ENCODE measurements at places on chromosomes 1 and 21.

- no peak for DNase-seq
These were observed 163.1 kb upstream of the BEND5 start for GRCh38 chr1:48939828-48940227.

DNA sequence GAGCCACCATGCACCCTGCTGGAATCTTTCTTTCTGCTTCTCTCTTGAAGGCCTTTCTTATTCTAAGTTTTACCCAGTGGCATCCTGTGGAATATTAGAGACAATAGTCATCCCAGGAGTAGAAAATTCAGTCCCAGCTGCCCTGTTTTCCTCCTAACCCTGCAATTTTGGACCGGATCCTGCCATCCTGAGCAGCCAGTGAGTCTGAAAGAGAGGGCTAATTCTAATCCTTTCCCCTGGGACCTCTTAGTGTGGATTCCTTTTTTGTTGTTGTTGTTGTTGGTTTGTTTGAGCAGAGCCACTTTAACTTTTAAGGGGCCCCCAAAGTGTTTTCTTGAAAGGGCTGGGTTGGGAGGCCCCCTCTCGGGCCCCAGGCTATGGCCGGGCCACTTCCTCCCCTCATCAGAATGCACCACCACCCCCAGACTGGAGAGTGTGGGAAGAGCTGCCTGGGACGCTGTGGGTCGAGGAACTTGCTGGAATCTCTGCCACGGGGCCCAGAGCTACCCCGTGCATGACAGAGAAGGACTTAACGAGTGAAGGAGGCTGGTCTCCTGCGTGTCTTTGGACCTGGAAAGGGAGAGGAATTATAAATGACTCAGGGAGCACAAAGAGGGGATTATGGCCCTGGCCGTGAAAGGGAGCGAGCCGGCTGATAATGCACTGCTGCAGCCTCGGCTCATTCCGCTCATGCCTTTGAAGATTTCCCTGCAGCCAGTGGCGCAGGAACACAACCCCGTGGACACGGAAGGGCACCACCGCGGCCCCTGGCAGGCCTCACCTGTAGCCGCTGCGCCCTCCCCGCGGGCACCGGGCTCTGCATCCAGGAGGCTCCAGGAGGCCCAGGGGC lies 81.0 kb upstream of the AKT3 start:
- no peak for DNase-seq

GRCh38 chr1:1997576-1997975 lies 6.0 kb downstream of the CFAP74 start:
- DNase-seq = no peak

GRCh38 chr1:37945743-37946702 lies 830 bp downstream of the INPP5B start:
- peak; percentile 85 for DNase-seq

- no peak for DNase-seq
These were observed 14.0 kb upstream of the RC3H1 start for GRCh38 chr1:174036204-174036603.

DNA sequence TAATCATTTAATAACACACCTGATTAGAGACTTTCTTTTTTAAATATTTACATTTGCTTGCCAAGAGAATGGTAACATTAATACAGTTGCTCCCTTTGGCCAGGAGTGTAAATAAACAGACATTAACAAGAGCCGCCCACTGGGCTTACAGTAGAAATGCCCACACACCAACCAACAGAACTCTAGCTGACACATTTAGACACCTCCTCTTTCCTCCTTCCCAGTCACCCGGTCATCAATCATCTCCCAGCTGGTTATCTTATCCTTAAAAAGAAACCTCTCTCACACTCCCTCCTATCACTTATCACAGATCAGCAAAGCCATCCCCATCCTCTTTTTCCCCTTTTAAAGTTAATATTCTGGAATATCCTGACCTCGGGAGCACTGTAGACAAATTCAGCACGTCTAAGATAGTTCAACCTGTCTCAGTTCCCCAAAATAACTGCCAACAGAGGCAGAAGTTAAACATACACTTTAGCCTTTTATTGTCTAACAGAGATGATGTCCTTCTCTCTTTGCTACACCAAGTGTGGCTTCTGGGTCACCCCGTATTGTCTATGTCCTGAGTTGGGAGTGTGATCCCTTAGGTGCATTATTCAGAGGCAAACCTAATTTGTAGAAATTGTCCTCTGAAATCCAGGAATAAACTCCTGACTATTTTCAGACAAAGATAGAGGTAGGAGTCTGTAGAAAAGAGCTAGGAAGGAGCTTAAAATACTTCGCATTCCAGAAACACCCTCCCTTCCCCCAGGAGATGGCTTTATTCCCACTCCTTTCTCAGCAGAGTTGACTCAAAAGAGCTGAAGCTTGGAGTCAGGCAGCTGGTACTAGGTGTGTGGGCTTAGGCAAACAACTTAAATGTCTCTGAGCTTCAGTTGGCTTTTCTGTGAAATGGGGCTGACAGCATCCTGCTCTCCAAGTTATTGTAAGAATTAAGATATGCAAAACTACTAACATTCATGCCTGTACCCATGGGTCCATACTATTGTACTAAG lies 8.8 kb downstream of the MYCL start:
- DNase-seq = no peak

DNA sequence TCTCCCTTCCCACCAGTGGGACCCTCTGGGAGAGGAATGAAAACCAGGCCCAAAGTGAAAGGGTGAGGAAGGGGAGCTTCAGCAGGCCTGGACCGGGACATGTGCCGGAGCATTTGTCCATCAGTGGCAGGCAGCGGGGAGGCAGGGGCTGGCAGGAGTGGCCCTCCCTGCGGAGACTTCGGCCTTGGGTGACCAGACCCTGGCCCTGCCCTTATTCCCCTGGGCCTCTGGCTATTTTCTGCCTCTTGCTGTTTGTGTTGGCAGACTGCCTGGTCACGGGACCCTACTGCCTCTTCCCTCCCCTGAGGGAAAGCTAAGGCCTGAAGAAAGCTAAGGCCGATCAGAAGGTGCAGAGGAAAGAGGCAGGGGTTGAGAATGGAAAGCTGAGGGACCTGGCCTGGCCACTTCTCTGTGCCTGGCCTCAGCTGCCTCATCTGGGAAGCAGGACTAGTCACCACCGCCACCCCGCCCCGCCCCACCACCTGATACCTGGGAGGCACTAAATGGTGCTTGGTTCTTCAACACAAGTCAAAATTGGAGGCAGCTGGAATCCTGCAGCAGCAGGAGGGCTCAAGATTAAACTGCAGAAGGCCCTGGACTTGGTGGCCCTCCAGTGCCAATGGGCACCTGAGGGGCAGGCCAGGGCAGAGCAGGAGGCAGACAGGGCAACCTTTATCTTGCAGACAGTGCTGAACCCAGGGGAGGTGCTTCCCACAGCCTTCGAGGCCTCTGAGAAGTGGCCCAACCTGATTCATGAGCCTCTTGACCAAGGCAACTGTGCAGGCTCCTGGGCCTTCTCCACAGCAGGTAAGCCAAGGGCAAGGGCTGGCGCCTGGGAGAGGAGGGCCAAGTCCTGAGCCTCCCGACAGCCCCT lies 7.9 kb downstream of the TINAGL1 start:
- no peak for DNase-seq

- DNase-seq = peak; percentile 62
These were observed 8.0 kb upstream of the COL6A1 start for GRCh38 chr21:45973475-45974072.

GRCh38 chr1:114157275-114157660 lies 3.6 kb upstream of the SYT6 start:
- DNase-seq = no peak

- DNase-seq = no peak
These were observed 3.5 kb upstream of the RAP1A start for GRCh38 chr1:111615870-111616715.

GRCh38 chr1:7471836-7472235 lies 299.3 kb upstream of the VAMP3 start:
- DNase-seq = no peak

DNA sequence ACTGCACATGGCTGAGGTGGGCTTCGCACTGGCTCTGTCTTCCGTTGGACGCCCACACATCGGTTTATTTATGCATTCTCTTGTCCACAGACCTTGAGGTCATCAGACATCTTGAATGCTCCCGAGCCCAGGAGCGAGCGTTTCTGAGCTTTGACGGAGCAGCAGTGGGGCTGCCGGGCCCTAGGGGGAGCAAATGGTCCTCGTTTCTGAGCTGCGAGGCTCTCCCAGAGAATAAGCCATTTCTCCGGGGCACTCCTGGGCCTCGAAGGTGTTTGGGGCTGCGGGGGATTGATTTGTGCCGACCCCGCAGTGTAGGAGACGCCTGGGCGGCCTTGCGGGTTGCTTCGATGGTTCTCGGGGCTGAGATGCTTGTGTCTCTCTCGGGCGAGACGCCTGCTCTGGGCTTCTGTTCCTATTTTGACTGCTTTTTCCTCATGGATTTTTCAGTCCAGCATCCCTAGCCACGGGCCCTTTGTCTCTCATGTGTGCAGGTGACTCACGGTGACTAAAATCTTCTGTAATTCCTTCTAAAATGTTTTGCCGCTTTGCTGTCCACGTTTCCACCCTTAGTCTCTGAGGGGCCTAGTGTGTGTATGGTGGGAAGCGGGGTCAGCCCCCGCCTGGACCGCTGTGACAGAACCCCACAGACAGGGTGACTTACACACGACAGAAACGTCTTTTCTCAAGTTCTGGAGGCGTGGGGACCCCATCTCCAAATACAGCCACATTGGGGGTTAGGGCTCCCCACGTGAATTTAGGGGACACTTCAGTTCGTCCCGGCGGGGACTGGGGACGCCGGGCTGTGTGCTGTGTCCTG lies 62.1 kb downstream of the FAAP20 start:
- no peak for DNase-seq

- DNase-seq = no peak
These were observed 125.8 kb downstream of the KAZN start for GRCh38 chr1:14724246-14724645.

DNA sequence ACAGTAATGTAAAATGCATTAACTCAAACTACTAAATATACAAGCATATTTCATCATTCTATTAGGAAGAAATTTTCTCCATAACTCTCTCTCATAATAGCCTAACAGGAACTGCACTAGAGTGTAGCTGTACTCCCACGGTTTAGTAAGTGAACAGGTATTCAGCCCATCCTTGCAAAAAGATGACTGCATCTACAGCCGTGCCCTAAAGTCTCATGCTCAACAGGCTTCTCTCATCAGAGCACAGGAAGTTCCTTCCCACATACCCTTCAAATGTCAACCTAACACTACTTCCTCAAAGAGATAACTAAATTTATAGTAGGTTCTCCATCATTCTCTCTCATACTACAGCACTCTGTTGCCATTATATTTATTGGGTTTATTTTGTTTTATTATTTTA lies 251.6 kb downstream of the AKT3 start:
- DNase-seq = no peak

DNA sequence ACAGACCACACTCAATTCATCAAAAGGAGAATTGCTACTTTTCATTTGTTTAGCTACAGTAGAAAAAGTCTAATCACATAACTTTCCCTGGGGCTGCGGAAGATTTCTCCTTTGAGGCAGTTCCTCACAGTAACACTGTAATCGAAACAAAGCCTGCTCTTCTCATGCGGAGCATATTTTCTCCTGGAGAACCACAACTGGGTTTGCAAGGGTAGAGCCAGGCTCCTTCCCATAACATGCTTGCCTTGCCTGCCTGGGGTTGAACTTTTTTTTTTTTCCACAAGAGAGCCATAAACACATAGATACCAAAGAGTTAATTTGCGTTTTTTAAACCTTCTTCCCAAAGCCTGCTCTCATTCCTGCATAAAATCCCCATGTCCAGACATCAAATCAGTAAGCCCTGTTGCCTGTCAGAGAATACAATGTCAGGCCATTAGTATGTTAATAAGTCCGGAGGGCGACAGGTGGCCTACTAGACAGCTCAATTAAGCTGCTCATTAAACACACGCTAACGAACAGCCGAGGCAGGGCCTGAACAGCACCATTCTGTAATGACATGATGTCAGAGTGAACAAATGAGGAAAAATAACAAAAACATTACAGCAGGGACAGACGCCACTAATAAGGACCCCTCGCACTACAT lies 107.1 kb upstream of the OLIG2 start:
- DNase-seq = no peak

- DNase-seq = no peak
These were observed 1456.1 kb downstream of the BRINP3 start for GRCh38 chr1:189021577-189021976.

DNA sequence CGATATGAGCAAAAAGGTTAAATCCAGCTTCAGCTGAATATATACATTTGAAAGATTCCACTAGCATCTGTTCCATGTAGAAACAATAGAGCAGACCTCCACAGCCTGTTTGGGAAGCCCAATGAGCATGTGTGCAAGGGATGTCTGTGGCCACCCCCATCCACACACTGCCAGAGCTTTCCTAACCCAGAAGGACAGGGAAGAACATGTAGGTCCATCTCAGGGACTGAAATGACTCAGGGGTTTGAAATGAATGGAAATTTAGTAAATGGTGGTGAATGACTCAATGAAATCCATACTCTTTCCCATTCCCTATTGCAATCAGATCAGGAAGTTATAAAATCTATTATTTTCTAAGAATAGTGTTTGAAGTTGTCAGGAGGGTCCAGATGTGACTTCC lies 397.2 kb downstream of the DUSP10 start:
- DNase-seq = no peak

GRCh38 chr1:93022580-93022979 lies 56.5 kb upstream of the MTF2 start:
- DNase-seq = no peak

DNA sequence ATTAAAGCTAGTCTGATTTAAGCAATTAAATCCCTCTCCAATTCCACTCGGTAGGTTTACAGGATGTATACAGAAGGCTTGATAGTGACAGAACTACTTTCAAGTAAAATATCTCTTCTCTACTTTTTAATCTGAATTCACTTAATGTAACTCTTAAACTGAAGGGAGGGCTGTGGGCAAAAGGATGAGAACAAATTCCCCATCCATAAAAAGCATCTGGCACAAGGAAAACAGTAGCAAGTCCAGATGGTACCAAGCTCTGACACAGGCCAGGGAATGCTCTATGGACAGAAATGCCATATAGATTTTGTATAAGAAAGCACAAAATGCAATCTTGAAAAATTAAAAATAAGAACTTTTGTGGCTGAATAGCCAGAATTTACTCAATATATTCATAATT lies 53.1 kb upstream of the USH2A start:
- DNase-seq = no peak

DNA sequence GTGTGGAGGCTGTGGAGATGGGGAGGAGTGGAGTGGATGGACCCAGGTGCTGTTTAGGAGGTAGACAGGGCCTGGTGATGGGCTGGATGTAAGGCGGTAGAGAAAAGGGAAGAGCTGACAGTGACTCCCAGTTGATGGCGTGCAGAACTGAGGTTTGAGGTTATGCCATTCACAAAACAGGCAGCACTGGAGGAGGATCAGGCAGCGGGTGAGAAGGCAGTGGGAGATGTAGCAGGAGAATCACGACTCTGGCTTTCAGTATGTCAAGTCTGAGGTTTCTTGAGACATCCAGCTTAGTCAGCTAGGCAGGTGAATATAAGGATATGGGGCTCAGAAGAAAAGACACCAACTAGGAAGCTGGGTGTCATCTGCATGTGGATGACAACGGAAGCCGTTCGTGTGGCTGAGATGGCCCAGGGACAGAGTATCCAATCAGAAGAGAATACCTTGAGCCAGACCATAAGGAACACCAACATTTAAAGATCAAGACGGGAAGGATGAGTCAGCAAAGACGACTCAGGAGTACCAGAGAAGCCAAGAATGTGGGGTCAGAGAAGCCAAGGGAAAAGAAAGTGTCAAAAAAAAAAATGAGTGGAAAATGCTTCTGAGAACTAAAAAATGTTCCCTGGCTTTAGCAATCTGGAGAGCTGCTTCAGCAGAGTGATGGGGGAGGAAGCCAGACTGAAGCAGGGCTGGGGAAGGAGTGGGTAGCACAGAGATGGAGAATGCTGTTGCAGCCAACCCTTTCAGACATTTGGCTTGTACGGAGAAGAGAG lies 15.2 kb downstream of the LRRN2 start:
- peak; percentile 50 for DNase-seq

- no peak for DNase-seq
These were observed 78.6 kb downstream of the IVNS1ABP start for GRCh38 chr1:185238447-185238846.

GRCh38 chr1:117679868-117680267 lies 74.0 kb downstream of the TENT5C start:
- DNase-seq = no peak
